Left cardiac atrium (tissue), 4 donors: ENCODE measurements at places on chromosomes 4 and X. TPM values are rescaled to one million over a fixed set of nuclear protein-coding genes. Genes with fewer than 3 reads are reported as not detected.

MAGEA1 gene
- total RNA-seq = not detected

- DNase-seq = no peak
These were observed 28.5 kb downstream of the GBA3 start for GRCh38 chr4:22721204-22721603.

DNA sequence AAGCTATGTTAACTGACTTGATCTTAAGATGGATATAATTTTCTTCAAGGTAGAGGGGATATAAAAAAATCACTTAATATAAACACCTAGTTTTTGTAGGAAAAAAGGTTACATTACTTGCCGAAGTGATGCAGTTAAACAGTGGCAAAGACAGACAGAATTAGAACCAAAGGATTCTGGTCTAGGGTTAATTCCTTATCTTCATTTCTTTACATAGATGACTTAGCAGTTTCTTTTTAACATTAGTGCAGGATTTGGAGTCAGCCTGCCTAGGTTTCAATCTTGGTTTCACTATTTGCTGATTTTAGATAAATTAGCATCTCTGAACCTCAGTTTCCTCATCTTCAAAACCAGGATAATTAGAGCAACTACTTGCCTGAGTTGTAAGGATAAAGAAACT lies 14.3 kb downstream of the ZAR1 start:
- no peak for DNase-seq

GRCh38 chr4:186733778-186734177 lies 10.1 kb upstream of the FAT1 start:
- no peak for DNase-seq

ANK2 gene
- 318 TPM for total RNA-seq

CYTL1 gene
- total RNA-seq = 0.34 TPM

GRCh38 chr4:145507636-145508035 lies 26.0 kb downstream of the SMAD1 start:
- DNase-seq = no peak
